ENCODE measurements at places on chromosomes 2 and 18. TPM values are rescaled to one million over a fixed set of nuclear protein-coding genes. Genes with fewer than 3 reads are reported as not detected.

- H3K36me3 ChIP-seq = no peaks in the 10 kb centered on the region
- DNase-seq = no peak
- no peak overlapping the region for H3K27ac ChIP-seq
- no peaks in the 10 kb centered on the region for H3K27me3 ChIP-seq
- H3K4me3 ChIP-seq = no peak overlapping the region
These were observed 382.5 kb downstream of the ERBB4 start for GRCh38 chr2:212156088-212156487.

- H3K4me1 ChIP-seq = peaks cover 29% of the 10 kb centered on the region
- peak overlapping the region; percentile 97 for H3K27ac ChIP-seq
- H3K4me3 ChIP-seq = no peak overlapping the region
- DNase-seq = no peak
- no peaks in the 10 kb centered on the region for H3K27me3 ChIP-seq
These were observed 82.8 kb downstream of the SMAD7 start for GRCh38 chr18:48867978-48868377.

The CD207 gene
- polyA plus RNA-seq = not detected

DNA sequence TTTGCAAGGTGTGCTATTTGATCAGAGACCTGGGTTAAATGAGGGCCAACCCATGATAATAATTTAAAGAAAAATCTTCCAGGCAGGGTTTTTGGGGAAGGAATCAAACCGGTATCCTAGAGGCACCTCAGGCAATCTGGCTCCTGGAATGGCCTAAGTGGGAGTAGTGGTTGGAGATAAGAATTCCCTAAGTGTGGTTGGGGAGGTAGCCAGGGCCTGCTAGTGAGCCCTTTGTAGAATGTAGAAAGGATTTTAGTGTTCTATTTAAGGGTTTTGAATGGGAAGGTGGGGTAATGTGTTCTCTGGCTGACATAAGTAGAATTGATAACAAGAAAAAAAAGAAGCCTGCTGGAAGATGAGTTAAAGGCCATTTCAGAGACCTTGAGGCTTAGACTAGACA lies 422.2 kb downstream of the XIRP2 start:
- H3K4me3 ChIP-seq = no peak overlapping the region
- no peak overlapping the region for H3K27ac ChIP-seq
- no peaks in the 10 kb centered on the region for H3K36me3 ChIP-seq

The NEU2 gene
- polyA plus RNA-seq = not detected

- H3K36me3 ChIP-seq = no peaks in the 10 kb centered on the region
- H3K27ac ChIP-seq = no peak overlapping the region
- DNase-seq = no peak
- no peak overlapping the region for H3K4me3 ChIP-seq
These were observed 47.5 kb upstream of the TXNDC2 start for GRCh38 chr18:9838144-9838877.

DNA sequence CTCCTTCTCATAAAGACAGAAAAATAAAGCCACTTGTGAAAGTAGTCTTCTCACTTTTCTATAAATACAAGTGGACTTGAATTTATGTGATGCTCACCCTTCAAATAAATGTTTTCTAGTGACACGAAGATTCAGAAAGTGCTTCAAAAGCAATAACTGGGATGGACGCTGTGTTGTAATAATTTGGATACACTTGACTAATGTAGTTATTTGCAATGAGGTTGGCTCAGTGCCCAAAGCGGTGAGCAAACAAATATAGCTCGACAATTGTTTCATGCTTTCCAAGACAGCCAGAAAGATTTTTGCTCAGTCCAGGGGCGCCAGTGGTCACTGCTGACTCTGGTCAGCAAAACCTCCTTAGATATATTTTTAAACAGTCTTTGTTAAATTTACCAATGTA lies 278.6 kb upstream of the KLHL14 start:
- DNase-seq = no peak
- H3K27me3 ChIP-seq = no peaks in the 10 kb centered on the region
- H3K27ac ChIP-seq = no peak overlapping the region
- no peaks in the 10 kb centered on the region for H3K4me1 ChIP-seq
- H3K36me3 ChIP-seq = no peaks in the 10 kb centered on the region

DNA sequence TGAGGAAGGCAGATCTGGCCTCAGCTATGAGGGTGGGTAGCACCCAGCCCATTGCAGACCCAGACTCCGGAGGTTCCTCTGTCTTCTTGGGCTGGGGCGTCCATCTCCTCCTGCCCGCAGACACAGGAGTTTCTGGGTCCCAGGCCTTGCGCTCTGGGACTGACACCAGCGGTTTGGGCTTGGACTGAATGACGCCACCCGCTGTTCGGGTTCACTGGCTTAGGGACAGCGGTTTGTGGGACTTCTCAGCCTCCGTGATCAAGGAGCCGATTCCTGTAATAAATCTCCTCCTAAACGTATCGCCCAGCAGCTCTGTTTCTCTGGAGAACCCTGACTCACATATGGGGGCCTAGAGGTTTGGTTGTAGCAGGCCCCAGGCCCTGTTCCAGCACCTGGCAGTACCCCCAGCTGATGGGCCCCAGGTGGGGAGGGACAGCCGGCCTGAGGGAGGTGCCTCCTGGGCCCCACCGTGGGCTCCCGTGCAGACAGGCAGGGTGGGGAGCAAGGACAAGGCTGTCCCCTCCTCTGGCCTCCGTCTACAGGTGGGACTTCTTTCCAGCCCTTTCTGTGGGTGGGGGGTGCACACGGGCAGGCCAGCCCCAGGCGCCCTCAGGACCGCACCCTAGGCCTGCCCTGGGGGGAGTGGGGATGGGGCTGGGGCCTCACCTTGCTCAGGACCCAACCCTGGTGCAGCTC lies 4.5 kb upstream of the AQP12A start:
- no peaks in the 10 kb centered on the region for H3K36me3 ChIP-seq
- no peaks in the 10 kb centered on the region for H3K4me1 ChIP-seq
- H3K27me3 ChIP-seq = no peaks in the 10 kb centered on the region

DNA sequence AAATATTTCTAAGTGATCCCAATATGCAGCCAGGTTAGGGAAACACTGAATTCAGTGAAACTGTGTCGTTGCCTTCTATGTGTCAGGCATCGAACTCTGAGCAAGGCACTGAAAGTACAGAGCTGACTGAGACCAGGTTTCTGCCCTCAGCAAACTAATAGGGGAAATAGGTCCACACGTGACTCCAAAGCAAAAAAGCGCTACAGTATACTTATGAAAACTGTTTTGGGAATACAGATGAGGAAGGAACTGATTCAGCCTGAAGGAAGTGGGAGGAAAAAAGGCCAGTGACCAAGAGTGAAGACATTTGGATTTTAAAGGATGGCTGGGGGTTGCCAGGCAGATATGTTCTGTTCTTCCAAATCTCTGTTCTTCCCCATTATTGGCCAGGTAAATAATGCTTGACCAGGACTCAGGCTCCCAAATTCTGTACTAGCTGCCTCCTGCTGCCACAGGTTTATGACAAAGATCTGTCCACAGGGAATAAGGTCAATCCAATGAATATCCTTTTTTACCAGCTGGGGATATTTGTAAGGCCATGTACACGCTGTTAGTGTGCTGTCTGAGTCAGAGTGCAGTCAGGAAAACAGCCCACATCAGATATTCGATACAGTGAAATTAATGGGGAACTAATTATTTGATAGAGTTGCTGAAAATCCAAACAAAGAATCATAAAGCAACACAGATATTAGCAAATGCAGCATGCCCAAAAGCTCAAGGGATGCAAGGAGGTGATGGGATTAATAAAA lies 24.5 kb upstream of the INPP4A start:
- H3K36me3 ChIP-seq = no peaks in the 10 kb centered on the region
- no peaks in the 10 kb centered on the region for H3K27me3 ChIP-seq
- no peak overlapping the region for H3K4me3 ChIP-seq

- no peak overlapping the region for H3K4me3 ChIP-seq
- no peaks in the 10 kb centered on the region for H3K27me3 ChIP-seq
- H3K4me1 ChIP-seq = no peaks in the 10 kb centered on the region
- H3K36me3 ChIP-seq = no peaks in the 10 kb centered on the region
- no peak for DNase-seq
- H3K27ac ChIP-seq = no peak overlapping the region
These were observed 56.1 kb upstream of the LYPD1 start for GRCh38 chr2:132726155-132726554.

GRCh38 chr2:112881217-112881985 lies 29.6 kb upstream of the IL37 start:
- H3K4me1 ChIP-seq = peaks cover 31% of the 10 kb centered on the region
- peak; percentile 58 for DNase-seq
- H3K4me3 ChIP-seq = no peak overlapping the region
- no peaks in the 10 kb centered on the region for H3K27me3 ChIP-seq

DNA sequence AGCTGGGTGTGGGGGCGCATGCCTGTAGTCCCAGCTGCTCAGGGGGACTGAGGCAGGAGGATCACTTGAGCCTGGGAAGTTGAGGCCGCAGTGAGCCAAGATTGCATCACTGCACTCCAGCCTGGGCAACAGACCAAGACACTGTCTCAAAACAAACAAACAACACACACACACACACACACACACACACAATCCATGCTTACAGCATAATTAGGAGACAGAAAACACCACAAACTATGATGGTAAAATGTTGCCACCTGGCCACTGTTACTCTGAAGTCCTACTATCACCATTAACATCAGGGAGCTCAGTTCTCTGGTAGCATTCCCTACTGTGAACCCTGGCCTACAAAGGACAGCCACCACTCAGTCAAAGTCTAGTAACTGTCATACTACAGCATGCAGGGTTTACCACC lies 18.3 kb downstream of the DNPEP start:
- H3K36me3 ChIP-seq = no peaks in the 10 kb centered on the region
- no peak overlapping the region for H3K4me3 ChIP-seq
- no peak overlapping the region for H3K27ac ChIP-seq
- no peaks in the 10 kb centered on the region for H3K4me1 ChIP-seq
- H3K27me3 ChIP-seq = no peaks in the 10 kb centered on the region

The PDE11A gene
- not detected for polyA plus RNA-seq

The ALK gene
- polyA plus RNA-seq = not detected

Measured in GM12878 (cell line).